ENCODE measurements at places on chromosomes 6 and 20.

DNA sequence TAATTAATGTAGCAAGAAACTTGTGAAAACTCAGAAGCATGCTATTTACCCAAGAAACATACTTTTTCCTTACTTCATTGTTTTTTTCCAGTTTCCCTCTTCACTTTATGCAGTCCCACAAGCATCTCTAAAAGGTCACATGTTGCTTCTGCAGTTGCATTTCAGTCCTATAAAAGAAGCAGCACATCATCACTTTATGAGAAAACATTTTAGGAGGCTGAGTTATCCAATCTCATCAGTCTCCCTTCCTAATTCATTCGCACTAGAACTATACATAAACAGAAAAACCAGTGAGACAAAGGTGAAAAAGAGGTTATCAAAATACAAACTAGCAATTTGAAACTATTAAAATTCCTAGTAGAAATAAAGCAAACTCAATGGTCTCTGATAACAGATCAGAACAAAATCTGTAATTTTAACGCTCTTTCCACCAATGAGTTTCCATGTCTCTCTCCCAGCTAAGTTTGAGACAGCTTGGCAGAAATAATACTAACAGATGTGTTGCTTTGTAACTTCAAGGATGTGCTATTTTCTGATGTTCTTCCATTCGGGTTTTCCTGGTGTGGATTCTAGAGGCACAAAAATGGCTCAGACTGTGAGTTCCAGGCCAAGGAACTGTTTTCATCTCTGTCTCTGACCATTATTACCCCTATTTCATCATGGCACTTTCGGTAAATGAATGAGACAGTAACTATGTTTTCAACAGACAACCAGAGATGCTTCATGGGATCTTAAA is 48.4 kb downstream of the ZHX3 start:
- DNase-seq = no peak

DNA sequence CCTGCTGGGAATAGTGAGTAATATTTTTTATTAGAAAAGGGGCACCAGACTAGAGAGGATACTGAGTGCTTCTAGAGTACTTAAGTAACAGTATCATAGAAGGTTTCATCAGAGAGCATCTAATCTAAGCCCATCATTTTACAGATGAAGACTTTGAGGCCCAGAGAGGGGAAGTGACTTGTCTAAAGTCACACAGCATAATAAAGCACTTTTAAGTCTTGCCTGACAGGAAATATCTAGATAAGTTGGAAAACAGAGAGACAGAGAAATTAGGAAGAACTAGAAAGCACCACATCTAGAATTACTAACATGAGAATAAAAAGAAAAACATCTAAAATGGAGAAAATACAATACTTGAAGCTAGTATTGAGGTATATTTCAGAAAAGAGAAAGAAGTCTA is 6.0 kb downstream of the HLA-DMA start:
- DNase-seq = no peak

DNA sequence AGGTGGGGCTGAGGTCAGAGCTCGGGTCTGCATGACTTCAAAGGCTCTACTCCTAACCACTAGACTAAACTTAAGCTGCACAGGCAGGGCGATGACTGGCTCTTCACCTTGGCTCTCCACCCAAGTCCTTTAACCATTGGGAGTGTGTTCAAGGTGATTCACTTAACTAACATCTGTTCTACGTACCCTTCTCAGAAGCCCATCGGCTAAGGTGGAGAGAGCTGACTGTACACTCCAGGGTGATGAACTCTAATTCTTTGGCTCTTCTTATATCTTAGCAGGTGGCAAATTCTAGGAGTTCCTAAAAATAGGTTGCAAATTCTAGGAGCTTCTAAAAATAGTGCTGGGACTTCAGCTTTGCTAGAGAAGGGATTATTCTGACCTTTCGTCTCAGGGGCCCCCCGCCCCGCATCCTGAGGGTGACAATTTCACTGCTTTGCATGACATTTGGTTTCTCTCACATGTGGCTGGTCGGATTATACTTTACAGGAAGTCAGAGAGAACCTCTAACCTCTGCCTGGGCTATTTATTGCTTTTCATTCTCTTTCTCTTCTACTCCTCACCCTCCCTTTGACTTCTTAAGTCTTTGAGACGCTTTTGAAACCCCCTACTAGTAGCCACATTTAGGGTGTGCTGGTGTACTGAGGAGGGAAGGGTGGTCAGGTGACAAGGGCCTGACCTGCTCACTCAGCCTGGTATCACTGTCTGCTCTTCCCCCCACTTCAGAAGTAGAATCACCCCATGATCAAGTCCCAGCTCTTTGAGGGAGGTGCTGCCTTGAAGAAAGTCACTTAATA is 55.5 kb downstream of the PRDM1 start:
- DNase-seq = peak; percentile 96

GRCh38 chr6:32108094-32108627 is 977 bp downstream of the TNXB start:
- DNase-seq = no peak

DNA sequence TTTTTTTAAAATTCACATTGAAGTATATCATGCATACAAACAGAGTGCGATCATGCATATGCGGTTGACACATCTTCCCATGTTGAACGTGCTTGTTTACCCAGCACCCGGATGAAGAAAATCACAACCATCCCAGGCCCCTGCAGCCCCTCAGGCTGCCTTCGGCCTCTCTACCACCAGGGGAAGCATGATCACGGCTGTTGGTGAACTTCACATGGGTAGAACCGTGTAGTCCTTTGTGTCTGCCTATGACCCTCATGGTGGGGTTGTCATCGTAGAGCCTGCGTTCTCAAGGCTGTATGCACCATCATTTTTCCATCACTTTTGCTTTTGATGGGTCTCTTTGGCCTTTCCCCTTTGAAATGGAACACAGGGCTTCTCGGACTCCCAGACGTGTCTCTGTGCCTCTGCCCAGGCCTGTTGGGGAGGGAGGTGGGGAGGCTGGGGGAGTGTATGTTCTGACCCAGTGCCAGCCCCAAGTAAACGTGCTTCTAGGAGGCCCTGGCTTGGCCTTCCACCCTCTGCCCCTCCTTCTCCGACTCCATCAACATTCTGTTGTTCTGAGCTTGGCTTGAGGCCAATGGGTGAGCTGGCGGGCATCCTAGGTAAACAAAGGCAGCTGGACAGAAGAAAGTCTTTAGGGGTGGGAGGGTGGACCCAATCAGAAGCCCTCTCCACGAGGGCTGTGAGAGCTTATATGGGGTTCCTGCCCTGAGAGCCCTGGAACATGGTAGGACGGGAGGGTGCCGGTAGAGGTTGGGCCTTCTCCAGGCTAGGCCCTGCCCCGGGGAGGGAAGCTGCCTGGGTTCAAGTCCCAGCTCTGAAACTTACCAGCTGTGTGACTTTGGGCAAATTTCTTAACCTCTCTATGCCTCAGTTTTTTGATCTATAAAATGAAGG is 39.7 kb downstream of the TGM2 start:
- DNase-seq = no peak

DNA sequence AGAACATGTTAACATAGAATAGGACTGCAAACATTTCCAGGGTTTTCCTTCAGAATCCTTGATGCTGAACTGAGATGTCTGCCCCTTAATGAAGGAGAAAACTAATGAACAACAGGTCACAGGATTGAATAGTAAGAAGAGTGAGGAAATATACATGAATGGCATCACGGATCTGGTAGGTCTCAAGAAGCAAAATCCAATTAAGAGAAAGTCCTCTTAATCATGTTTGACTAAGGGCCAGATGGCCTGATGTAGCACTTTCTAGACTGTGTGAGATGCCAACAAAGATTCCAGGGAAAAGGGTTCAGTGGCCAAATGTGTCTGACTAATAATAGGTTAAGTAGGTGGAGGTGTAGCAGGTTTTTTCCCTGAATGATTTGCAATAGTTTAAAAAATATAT is 13.7 kb upstream of the SHPRH start:
- DNase-seq = no peak

DNA sequence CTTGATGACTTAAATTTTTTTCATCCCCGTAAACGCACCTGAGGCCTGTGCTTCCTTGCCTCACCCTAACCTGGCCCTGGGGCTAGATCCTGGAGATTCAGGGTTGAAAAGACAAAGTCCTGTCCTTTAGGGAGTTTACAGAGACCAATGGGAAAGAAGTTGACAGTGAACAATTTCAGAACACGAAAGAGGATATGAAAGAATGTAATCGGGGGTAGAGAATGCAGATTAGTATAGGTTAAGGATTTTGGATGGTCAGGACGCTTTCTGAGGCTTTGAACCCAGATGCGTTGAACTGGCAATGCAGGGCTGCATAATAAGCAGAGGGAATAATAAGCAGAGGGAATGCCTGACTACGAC is 1.7 kb upstream of the FBXO5 start:
- peak; percentile 66 for DNase-seq

- DNase-seq = no peak
Measured at GRCh38 chr6:135811170-135811569, 40.3 kb upstream of the PDE7B start.

DNA sequence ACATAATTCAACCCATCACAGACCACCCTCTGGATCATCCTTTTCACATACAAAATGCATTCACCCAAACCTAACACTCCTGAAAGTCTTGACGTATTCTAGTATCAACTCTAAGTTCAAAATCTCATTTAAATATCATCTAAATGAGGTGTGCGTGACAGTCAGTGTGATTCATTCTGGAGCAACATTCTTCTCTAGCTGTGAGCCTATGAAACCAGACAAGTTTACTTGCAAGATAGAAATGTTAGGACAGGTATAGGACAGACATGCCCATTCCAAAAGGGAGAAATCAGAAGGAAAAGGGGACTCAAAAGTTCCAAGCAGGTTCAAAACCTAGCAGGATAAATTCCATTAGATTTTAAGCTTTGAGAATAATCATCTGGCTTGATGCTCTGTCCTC is 329.7 kb downstream of the CD83 start:
- DNase-seq = no peak

DNA sequence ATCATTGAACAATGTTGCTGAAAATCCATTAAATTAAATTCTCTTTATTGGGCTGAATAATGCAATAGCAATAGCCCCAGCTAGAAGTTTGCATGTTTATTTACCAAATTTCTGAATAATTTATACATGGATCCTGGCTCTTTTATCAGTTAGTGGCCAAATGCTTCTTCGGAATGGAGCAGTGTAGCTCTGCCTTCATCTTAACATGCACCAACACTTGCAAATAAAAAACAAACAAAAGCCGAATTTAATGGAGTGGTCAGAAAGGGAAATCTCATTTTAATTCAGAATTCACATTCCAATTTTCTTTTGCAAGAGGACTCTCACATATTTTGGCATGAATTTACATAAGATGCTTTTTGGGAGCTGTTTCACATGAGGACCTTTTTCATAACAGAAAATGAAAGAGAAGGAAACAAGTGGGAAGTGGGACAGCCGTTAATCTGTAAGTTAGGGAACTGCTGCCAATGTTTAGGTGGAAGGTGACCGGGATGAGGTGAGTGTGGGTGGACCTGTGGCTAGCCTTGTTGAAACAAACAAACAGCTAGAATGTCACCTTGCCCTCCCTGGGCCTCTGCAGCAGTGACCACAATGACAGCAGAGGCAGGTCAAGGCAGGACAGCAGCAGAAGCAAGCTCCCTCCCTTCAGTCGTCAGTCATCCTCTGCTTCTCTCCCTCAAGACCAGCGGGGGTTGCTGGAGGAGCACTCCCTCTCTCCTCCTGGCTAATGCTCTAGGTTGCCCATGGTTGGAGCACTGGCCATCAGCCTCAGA is 73.2 kb downstream of the INSM1 start:
- DNase-seq = no peak

DNA sequence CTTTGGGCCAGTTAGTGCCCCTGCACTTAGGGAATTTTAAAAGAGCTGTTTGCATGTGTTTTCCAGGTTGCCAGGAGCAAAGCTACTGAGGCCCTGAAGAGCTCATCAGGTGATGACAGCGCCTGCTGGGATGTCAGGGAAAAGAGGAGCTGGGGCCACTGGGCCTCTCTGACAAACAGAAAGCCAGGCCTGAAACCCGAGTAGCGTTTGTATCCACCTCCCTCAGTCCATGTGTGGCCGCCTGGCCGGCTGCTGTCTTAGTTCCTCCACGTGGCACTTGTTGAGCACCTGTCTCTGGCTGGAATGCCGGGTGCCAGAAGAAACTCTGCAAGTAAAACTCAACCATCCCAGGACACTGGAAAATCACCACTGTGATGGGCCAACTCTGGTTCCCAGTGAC is 601.2 kb downstream of the CDH26 start:
- no peak for DNase-seq

All from GM12865 (cell line).